ENCODE measurements at places on chromosomes 2 and 18.
A peak's percentile ranks its signal among the peaks of the same experiment; 100 is the strongest.

GRCh38 chr2:144438801-144439631, 80.9 kb downstream of the ZEB2 start:
- DNase-seq, result no peak

- no peak for DNase-seq
Measured at GRCh38 chr2:46197672-46198071, 99.5 kb upstream of the EPAS1 start.

DNA sequence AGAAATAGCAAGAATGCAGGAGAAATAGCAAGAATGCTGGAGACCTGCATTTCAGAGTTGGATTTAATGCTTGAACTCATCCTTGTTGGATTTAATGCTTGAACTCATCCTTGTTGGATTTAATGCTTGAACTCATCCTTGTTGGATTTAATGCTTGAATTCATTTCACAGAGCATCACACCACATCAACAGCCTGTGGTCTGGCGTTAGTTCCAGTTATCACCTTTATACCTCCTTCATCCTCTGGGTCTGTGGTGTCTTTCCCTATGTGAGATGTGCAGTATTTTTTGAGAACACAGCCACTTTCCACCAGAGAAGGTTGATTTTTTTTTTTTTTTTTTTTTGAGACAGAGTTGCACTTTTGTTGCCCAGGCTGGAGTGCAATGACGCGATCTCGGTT, 546.4 kb upstream of the SOX11 start:
- no peak for DNase-seq

GRCh38 chr2:188415754-188416083, 124.0 kb downstream of the GULP1 start:
- DNase-seq, result no peak

- no peak for DNase-seq
Measured at GRCh38 chr2:106642679-106643078, 155.5 kb downstream of the CD8B2 start.

DNA sequence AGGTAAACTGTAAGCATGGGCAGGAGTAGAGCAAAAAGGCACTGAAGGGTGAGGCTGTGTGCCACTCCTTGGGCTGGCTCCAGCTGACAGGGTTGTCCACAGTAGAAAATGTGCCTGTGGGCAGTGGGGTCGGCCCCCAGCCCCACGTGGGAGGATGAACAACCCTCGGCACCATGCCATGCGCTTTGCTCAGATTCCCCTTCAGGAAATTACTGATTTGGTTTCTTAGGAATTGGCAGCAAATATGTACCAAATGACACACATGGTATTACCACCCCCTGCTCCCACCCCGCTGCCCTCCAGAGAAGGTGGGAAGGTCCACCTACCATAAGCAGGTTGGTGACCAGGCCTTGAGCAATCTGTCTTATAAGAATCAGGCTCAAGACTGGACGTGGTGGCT, 13.6 kb downstream of the ADCY3 start:
- no peak for DNase-seq

DNA sequence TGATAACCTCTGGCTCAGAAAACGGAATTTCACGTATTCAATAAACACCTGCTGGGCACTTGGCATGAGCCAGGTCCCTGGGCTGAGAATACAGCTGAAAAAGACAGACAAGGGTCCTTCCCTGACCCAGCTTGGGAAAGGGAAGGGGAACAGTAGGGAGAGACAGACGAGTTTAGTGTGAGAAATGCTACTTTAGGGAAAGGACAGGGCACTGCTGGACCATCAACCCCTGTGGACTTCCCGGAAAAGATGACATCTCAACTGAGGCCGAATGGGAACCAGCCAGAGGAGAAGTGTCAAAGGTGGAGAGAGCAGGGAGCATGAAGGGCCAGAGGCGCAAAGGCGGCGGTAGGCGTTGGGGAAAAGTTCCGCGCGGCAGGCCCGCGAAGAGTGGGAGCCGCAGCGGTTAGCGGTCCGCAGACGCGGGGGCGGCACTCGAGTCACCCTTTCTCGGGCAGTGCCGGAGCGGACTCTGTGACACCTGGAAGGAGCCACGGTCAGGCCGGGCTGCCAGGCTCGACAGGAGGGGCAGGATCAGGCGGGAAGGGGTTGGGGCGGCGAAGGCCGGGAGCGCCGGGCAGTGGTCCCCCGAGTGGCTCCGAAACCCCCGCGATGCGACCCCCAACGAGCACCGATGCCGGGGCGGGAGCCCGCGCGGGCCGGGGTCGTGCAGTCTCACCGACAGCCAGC, 519 bp downstream of the TEX261 start:
- DNase-seq, result peak; percentile 31

DNA sequence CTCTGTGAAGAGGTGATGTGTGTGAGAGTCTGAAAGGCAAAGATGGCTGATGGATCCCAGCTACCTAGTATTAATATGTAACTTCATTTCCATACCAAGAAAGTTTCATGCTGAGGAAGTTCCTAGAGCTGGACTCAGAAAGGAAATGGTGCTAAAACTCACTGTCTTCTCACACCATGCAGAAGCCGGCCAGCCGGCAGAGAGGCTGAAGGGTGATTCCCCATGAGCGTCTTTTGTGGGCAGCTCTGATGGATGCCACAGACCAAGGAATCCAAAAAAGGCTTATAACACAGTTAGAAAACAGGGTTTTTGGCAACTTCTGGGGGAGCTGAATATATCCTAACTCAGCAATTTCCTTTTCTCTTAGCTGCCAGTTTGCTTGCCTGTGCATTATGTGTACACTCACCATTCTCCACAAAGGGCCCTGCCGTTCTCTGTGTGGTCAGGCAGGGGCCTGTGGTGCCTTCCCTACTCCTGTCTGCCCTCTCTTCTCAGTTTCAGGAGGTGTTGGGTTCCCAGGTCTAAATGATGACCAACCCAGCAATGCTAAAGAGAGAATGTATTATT, 289.4 kb downstream of the MTX2 start:
- DNase-seq, result no peak

DNA sequence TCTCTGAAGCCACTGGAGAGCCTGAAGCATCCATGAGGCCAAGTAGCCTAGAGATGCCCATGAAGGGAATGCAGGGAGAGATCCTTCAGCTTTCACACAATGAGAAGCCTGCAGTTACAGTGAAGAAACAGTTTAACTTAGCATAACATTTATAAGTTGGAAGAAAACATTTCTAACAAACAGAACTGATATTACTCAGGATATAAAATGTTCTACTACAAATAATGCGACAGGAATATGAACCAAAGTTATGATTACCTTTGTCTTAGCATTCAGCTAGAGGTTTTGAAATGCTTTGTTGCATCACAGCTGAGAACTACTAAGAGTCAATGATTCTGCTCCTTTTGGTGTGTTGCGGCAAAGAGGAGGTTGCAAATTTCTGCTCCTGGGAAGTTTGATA, 6.9 kb upstream of the KYNU start:
- DNase-seq, result no peak

GRCh38 chr2:202251494-202251893, 13.1 kb upstream of the SUMO1 start:
- no peak for DNase-seq

DNA sequence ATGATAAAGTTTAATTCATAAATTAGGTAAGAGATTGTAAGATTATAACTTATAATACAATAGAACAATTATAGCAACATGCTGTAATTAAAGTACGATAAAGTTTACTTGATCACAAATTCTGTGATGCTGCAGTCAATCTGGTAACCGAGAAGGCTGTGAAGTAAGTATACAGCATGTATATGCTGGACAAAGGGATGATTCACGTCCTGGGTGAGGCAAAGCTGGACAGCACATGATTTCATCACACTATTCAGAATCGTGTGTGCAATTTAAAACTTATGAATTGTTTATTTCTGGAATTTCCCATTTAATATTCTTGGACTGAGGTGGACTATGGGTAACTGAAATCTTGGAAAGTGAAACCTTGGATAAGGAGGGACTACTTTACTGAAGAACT, 522.2 kb upstream of the CNTNAP5 start:
- no peak for DNase-seq

GRCh38 chr2:9741110-9741509, 102.2 kb upstream of the TAF1B start:
- DNase-seq, result no peak

DNA sequence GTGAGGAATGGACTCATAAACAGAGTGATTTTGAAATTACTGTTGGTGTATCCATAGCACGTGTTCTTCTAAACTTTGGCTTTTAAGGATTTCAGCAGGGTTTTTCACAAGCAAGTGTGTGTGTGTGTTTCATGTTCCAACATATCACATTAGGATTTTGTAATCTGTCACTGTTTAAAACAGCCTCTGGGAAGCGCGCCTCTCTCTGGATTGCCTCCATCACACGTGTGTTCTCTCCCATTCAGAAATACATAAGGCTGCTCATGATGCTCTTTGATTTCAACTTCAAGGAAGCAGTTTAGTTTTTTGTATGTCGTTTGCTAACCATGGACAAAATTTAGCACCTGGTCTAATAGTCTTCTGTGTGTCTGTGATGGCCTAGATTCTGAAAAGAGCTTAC, 370.4 kb downstream of the MTX2 start:
- DNase-seq, result no peak

DNA sequence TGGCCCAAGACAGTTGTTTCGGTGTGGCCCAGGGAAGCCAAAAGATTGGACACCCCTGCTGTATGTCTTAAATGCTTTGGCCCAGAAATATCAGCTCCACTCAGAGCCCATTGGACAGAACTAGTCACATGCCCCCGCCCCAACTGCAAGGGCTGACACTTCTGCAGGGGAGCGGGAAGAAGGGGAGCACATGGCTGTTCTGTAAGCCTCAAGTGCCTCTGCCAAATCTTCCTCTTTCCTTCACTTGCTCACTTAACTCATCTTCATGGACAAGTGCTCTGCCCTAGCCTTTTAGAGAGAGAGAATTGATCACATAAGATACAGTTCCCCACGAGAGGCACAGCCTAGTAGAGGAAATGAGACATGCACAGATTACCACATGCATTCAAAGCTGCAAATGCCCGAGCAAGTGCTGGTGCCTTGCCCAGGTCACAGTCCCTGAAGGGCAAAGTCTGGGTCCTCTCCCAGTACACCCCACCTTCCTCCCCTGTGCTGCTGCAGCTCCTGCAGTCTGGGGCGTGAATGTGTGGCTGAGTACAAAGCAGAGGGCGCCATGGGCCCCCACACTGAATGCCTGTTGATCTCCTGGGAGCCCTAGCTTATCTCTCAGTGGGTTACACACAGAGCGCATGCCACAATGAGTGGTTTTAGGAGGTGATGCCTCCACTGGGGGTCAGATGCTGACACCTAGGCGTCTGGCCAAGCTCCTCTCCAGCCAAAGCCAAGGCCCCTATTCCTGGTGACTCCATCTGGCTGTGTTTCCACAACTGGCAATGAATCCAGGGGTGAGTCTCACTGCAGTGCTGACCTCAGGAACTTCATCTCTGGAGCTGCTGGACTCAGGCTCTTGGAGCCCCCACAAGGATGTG, 135.3 kb downstream of the CTIF start:
- no peak for DNase-seq

- DNase-seq, result no peak
Measured at GRCh38 chr2:163970058-163970813, 234.4 kb upstream of the FIGN start.

- DNase-seq, result peak; percentile 36
Measured at GRCh38 chr2:178700922-178701342, 106.3 kb downstream of the TTN start.

GRCh38 chr2:229301237-229301636, 30.1 kb upstream of the PID1 start:
- no peak for DNase-seq

- no peak for DNase-seq
Measured at GRCh38 chr2:134405611-134406081, 151.8 kb downstream of the MGAT5 start.

DNA sequence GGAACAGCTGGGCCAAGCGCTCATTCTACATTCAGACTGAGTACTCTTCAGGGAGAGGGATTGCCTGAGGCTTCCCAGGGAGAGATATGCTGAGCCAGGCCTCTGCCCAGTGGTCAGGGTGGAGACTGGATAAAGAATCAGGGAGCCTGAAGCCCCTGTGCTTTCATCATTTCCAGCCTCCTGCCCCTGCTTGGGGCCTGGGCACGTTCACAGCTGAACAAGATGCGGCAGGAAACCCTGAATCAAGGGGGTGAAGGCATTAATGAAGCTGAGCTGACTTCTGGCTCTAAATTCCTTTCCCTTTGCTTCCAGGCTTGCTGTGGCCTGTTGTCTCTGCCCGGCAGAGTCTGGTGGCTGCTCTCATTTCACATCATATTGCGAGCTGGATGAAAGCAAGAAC, 35.0 kb downstream of the RPL37A start:
- no peak for DNase-seq

DNA sequence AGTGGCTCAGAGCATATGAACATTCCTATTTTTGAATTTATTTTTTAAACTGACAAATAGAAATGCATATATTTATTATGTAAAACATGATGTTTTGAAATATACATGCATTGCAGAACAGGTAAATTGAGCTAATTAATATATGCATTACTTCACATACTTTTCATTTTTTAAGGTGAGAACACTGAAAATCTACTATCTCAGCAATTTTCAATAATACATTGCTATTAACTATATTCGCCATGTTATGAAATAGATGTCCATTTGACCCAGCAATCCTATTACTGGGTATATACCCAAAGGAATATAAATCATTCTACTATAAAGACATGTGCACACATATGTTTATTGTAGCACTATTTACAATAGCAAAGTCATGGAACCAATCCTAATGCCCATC, 717.7 kb upstream of the PIK3C3 start:
- DNase-seq, result no peak

- DNase-seq, result peak; percentile 62
Measured at GRCh38 chr2:231648579-231649174, 56.0 kb downstream of the TEX44 start.

DNA sequence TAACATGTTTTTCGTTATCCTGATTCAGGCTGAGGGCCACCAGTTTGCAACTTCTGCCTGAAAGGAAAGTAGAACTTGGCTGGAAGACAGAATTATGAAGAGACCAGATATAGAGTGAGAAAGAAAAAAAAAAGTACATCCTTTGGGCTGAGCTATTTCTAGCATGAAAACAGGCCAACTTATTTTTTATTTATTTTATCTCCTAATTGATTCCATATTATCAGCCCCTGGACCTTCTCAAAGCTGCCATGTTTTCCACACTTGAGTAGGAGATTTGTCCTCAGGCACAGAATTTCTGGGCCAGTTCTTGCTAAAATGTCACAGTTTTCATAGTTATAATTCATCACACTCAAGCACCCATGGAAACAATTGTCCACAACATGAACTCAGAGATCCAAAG, 586.8 kb upstream of the CNTNAP5 start:
- DNase-seq, result no peak

- DNase-seq, result no peak
Measured at GRCh38 chr2:180676520-180677025, 303.8 kb upstream of the UBE2E3 start.

GRCh38 chr2:235855011-235855410, 313.2 kb downstream of the GBX2 start:
- DNase-seq, result no peak

- DNase-seq, result no peak
Measured at GRCh38 chr2:145108361-145108778, 588.5 kb upstream of the ZEB2 start.

GRCh38 chr2:57368190-57368589, 678.4 kb upstream of the VRK2 start:
- DNase-seq, result no peak
